ENCODE measurements at places on chromosomes 13 and 19.
A peak's percentile ranks its signal among the peaks of the same experiment; 100 is the strongest.

GRCh38 chr19:11181488-11181887, 15.9 kb downstream of the KANK2 start:
- no peak for DNase-seq

DNA sequence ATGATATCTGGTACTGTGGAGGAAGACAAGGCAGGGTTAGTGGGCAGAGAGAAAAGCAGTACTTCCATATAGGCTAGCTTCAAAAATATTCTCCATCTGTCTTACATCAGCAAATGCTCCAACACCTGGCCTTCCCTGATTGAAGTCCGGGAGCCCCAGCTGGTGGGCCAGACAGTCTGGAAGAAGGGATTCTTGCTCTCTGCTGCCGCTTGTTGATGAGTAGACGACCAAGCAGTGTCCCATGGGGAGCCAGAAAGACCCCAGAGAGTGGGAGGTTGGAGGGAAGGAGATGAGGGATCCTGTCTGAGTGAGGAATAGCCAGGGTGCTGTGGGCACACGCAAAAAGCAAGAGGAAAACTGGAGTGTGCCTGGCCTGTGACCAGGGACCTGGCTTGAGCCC, 95.1 kb downstream of the ATP8A2 start:
- no peak for DNase-seq

GRCh38 chr13:104011505-104012241, 945.5 kb upstream of the SLC10A2 start:
- no peak for DNase-seq

- no peak for DNase-seq
Observed at GRCh38 chr13:53411463-53411862, 382.9 kb downstream of the OLFM4 start.

DNA sequence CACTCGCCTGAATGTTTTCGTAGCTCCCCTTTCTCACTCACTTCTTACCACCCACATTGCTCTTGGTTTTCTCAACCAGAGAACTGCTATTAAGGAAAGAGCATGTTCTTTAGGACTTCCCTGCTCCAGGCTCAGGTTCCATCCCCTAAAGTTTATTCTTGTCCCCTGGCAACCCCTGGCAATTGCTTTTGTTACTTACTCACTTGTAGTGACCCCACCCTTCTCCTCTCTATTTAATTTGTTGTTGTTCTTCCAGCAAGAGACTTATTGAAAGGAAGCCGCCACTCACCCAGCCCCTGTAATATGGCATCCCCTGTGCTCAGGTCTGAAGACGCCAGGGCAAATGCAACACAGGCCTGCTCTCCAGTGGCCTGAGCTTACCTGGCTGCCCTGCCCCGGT, 233.7 kb upstream of the SOX21 start:
- no peak for DNase-seq

DNA sequence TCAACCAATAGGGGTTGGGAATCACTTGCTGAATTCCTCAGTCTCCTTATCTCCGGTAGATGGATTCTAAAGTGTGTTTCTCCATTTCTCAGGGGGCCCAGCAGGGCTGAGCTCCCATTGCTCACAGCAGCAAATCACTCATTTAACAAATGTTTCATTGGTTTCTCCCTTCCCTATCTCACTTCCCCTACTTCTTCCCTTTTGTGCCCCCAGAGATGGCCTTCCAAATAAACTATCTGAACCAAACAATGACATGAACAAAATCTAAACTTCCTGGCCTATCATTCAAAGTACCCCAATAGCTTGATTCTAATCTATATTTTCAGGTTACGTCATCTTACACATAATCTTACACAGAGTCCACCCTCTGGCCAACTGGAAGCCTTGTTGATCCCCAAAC, 60.4 kb downstream of the DLEU7 start:
- no peak for DNase-seq

DNA sequence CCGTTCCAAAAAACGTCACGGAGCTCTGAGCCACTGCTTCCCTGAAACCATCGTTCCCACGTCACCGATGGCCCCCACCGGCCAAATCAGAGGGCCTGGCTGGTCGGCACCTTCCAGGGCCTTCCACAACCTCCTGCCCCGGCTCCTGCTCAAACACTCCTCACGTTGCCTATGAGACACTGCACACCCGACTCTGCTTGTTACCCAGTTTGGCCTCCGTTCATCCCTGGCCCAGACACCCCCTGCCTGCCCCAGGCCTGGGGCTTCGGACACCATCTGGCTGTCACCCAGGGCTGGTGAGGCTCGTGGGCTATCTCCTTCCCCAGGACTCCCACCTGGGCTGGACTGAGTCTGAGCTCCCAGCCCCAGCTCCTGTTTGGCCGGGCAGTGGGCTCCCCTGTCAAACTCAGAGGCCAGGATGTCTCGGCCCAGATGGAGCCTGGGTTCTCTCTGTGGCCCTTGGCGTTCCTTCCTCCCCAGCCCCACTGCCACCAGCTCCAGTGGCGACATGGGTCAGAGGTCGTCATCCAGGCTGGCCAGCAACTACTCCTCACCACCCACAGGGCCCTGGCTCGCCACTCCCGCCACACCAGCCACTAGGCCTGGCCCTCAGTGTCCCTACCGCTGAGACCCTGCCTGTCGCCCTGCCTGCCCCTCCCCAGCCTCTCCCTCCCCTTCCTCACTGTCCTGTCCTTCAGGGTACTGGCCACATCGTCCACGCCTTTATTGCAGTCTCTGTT, 17.7 kb downstream of the CERS1 start:
- no peak for DNase-seq

DNA sequence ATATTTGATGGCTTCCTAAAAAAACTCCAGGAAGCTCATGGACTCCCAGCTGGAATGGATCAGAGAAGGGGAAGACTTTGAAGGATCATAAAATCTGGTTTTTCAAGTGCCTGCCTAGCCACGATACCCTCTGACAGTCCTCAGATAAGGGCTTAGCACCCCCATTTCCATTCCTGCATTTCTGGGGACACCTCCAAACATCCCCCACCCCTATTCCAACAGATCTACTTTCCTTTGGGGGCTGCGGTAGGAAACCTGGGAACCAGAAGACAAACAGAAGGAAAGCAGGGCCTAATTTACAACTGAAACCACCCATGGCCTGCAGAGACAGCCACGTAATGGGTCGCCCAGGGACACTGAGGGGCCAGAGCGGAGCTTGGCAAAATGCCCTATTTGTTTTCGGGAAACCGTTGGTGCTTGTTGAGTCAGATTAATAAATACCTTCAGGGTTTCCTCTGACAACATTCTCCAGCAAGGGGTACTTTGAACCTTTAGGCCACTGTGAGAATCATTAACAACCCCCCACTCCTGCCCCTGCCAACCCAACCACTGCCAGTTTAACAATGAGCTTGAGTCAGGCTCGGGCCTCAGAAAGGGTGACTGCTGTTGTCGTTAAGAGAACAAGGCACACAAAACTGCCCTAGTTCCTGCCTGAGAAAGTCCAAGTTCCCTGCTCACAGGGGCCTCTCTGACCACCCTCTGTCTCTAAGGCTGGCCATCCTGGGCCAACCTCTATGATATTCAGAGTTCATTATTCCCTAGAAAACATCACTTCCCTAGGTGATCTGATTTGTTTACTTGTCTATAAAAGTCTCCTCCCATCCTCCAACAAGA, 23.5 kb downstream of the RHPN2 start:
- DNase-seq = no peak

DNA sequence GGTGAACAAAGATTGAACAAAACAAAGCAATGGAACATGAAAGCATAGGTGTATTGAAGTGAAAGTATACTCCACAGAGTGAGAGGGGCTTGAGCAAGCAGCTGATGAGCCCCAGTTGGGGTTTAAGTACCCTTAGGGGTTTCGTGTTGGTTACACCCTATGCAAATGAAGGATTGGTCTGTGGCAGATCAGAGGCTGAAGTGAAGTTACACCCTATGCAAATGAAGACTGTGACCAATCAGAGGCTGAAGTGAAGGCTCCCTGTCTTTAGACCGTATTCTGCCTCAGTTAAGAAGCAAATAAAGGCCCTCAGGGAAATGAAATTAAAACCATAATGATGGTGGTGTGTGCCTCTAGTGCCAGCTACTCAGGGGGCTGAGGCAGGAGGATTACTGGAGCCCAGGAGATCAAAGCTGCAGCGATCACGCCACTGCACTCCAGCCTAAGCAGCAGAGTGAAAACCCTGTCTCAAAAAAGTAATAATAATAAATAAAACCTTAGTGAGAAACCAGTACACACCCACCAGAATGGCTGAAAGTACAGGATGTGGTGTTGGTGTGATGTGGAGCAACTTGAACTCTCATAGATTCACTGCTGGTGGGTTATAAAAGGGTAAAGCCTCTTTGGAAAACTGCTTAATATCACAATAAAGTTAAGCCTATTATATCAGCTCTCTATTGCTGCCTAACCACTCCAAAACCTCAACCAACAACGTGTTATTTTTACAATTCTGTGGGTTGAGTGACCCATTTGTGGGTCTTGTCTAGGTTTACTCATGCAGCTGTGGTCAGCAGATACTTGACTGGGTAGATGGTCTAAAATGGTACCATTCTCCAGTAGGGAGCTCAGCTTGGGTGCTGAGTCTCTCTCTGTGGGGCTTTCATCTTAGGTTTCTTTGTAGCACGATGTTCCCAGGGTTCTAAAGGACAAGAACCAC, 12.8 kb upstream of the UPF3A start:
- DNase-seq = no peak

- no peak for DNase-seq
Observed at GRCh38 chr13:20525144-20525600, 485 bp downstream of the CRYL1 start.

GRCh38 chr13:113927661-113928581, 46.0 kb downstream of the C13orf46 start:
- DNase-seq = peak; percentile 99

DNA sequence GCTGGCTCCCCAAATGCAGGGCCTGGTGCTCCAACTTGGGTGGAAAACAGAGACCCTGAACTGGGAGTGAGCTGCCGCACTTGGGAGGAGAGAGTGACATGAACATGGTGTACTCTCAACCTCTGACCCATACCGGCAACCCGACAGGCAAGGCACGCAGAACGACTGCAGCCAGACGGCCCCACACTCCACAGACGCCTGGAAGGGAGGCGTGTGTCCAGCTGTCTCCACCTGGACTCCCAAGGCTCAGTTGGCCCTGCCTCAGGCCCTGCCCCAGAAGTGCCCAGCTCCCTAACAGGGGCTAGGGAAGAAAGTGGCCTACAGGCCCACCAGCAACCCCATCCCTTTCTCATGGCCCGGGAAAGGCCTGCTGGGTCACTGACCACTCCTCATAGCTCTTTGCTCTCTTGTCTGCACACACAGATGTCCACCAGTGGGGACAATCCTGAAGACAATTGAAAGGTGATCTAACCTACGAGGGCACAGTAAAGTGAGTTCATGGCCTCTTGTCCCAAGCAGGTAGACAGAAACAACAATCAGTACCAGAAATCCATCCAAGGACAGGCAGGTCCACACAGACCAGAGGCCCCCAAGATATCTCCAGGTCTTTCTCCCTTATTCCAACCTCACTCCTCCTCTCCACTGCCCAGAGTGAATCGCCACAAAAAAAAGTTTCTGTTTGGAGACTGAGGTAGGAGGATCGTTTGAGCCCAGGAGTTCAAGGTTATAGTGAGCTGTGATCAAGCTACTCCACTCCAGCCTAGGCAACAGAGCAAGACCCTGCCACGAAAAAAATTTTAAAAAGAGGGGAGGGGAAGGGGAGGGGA, 28.2 kb downstream of the ELL start:
- DNase-seq = no peak

DNA sequence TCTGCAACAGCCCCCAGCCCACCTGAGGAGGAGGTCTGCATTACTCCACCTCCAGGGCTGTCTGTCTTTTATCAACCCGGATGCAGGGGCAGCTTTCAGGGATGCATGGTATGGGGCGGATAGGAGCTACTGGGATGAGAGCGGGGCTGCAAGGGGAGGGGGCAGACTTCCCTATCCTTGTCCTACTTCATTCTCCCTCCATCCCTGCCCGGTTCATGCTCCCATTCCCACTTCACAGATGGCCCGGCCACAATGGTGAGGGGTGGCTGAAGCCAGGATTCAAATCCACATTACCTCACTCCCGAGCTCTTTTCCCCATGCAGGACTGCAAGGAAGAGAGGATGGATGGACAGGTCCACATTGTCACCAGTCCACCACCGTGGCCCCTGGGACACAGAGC, 40.5 kb upstream of the VSTM2B start:
- no peak for DNase-seq

- DNase-seq = no peak
Observed at GRCh38 chr13:113183450-113184129, 24.9 kb downstream of the PCID2 start.

GRCh38 chr19:10501971-10502523, 1.1 kb downstream of the KEAP1 start:
- no peak for DNase-seq

DNA sequence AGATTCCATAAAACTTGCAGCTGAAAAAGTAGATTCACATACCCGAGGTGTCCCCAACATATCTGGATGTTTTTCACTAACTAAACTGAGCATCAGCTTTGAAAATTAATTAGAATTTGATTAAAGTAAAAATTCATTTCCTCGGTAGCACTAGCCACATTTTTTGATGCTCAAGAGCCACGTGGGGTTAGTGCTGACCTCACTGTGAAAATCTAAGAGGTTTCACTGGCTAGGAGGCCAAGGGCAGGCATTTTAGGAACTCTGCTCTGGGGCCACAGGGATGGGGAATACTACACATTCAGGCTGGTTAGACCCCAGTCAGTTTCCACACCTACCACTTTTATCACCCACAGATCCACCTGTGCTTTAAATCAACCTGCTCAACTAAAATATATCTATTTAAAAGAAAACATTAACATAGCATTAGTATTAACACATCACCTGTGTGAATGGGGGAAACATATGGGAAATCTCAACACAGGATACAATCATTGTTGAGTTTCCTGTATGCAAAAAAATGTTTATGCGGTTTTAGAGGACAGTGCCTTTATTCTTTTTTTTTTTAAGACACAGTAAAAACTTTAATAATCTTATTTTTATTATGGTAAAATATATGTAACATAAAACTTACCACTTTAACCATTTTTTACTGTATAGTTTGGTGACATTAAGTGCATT, 45.5 kb downstream of the BRD4 start:
- no peak for DNase-seq

DNA sequence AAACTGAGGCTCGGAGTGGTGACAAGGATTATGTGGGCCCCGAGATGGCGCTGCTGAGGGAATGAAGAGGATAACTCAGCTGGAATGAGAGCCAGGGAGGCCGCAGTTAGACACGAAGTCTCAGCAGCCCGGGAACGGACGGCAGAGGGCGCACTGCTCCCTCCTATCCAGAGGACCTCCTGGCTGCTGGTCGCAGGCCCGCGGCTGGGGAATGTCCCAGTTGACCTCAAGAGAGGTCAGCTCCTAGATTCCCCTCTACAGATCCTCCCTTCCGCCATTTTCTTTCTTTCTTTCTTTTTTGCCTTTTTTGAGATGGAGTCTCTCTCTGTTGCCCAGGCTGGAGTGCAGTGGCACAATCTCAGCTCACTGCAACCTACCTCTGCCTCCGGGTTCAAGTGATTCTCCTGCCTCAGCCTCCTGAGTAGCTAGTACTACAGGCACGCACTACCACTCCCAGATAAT, 24.1 kb upstream of the ASPDH start:
- peak; percentile 42 for DNase-seq

GRCh38 chr19:14059093-14059480, 2.8 kb downstream of the PALM3 start:
- DNase-seq = no peak

- no peak for DNase-seq
Observed at GRCh38 chr13:101579281-101579802, 126.9 kb downstream of the ITGBL1 start.

GRCh38 chr19:49475995-49476880, 2.2 kb downstream of the FLT3LG start:
- no peak for DNase-seq

GRCh38 chr19:56538254-56538760, 441 bp upstream of the ZFP28 start:
- peak; percentile 46 for DNase-seq
